ENCODE measurements at places on chromosomes 2 and 18.

DNA sequence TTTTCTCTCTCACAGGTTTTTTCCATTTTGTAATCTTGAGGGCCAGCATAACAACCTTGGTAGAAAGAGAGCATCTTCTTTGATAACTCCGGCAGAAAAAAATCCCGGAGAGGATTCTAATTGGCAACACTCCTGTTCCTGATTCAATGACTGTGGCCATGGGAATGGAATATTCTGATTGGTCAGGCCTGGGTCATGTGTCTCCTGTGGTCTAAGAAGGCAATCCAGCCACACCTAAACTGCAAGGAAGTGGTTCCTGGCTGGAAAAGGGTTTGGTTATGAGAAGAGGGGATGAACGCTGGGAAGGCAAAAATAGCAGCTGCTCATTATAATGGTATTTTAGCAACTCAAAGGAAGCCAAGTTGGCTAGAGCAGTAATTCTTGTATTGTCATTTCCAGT, 24.8 kb upstream of the ZNF638 start:
- DNase-seq = no peak

DNA sequence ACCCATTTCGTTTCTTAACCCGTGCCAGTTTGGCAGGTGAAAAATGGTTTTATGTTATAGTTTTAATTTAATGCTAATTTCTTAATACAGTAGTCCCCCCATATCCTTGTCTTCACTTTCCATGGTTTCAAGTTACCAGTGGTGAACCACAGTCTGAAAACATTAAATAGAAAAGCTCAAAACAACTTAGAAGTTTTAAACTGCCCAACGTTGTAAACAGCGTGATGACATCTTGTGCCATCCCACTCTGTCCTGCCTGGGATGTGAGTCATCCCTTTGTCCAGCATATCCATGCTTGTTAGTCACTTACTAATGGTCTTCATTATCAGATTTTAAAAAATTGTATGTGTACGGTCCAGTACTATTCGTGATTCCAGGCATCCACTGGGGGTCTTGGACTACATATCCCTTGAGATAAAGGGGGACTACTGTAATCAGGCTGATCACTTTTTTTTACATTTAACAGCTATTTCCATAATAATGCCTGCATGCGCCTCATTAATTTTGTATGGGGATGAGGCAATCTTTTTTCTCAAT, 31.9 kb downstream of the SLC66A3 start:
- no peak for DNase-seq

DNA sequence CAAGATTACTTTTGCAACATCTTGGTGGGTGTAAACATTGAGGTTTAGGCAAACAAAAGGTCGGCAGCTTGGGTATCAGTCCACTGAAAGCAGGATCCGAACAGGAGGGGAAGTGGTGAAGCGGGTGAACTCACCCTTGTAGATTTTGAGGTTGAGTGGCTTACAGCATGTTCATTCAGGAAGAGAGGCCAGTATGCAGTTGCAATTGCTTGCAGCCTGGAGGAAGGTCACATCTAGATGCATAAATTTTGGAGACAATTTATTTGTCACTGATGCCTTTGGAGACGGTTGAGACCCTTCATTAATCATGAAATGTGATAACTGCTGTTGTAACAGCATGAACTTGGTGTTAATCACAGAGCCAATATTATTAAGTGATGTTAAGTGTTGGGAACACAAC, 131.1 kb downstream of the LTBP1 start:
- DNase-seq = no peak

GRCh38 chr2:197513915-197514314, 2.0 kb upstream of the MOB4 start:
- DNase-seq = no peak

GRCh38 chr2:44075541-44075940, 79.8 kb upstream of the LRPPRC start:
- no peak for DNase-seq

- DNase-seq = no peak
Observed at GRCh38 chr2:49029406-49029805, 124.9 kb downstream of the FSHR start.

GRCh38 chr2:11566383-11566782, 32.5 kb downstream of the GREB1 start:
- DNase-seq = no peak

GRCh38 chr2:65425276-65425675, 7.1 kb downstream of the SPRED2 start:
- DNase-seq = no peak
